ENCODE measurements at places on chromosomes 5 and 9.

DNA sequence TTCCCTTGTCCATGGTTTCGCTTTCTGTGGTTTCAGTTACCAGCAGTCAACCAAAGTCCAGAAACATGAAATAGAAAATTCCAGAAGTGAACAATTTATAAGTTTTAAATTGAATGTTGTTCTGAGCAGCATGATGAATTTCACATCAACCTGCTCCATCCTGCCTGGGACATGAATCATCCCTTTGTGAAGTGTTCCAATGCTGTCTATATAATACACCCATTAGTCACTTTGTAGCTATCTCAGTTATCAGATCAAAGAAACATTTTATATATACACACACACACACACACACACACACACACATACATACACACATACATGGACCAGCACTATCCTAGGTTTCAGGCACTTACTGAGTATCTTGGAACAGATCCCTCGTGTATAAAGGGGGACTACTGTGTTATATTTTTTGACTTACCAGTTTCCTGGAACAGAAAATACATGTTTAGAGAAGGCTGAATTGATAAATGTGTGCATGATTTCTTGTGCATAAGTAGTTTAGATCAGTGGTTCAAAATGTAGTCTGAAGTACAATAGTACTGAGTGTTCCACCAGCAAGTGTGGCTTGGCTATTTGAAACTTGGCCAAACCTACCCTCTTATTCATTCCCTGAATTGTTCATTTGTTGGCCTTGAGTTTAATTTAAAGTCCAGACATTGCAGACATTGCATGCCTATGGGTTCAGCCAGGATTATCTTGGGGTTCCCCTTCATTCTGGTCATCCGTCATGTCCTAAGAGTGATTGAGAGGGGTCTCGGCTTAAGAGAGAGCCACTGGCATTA, 510.0 kb downstream of the GADD45G start:
- DNase-seq, result no peak

DNA sequence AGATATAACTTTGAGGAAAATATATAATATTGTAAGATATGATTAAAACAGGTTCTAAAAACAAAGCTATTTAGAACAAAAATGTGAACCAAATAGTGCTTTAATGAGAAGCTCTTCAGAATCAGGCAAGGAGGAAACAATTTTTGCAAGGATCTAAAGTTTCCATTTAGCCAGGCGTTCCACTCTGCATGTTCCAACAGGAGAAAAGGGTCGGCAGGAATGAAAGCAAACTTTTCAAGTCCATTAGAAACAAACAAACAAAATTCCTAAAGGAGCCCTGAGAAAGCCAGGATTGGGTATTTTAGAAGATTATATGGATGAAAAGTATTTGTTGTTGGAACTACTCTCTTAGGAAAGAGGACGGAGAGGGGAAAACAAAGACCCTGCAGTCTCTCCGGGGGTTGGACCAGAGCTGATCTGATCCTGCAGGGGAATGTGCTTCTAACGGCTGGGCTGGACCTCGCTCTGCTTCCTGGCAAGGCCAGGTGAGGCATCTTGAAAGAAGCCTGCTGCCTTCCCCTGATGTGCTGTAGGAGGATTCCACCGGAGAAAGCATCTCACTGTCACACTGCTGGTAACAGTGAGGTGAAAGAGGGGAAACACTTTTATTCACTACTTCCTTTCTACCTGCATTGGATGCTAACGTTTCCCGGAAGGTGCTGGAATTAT, 94.6 kb downstream of the PRRT1B start:
- DNase-seq, result no peak

- DNase-seq, result no peak
Measured at GRCh38 chr5:158822099-158822498, 277.6 kb downstream of the EBF1 start.

DNA sequence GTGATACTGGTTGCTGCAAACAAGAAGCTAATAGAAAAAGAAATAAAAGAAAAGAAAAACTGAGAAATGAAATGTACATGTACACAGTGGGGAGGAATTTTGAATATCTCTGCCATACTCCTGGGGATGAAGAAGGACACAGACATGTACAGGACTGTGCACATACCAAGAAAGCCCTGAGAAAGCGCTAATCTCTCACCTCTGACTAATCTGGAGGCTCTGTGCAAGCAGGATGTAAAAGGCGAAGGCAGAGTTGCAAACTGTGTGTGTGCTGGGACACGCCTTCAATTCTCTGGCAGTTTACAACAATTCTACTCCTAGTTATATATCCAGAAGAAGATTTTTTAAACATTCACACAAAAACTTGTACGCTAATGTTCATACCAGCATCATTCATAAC, 211.4 kb downstream of the KIAA0825 start:
- no peak for DNase-seq

DNA sequence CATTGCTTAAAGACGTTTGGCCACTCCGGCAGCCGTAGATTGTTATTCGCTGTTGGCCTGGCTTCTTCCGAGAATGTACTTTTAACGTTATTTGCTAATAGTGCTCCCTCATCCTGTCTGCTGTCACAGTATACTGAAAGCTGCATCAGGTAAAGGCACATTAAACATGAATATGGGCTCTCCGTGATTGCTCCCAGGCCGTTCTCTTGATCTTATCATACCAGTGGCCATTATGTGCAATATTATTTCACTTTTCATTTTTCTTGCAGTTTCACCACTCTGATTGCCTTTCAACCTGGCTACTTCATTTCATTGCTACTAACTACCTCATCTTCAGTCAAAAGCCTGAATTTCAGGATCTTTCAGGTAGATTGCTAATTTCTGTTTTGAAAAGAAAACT, 34.0 kb downstream of the GLRX start:
- DNase-seq, result no peak

DNA sequence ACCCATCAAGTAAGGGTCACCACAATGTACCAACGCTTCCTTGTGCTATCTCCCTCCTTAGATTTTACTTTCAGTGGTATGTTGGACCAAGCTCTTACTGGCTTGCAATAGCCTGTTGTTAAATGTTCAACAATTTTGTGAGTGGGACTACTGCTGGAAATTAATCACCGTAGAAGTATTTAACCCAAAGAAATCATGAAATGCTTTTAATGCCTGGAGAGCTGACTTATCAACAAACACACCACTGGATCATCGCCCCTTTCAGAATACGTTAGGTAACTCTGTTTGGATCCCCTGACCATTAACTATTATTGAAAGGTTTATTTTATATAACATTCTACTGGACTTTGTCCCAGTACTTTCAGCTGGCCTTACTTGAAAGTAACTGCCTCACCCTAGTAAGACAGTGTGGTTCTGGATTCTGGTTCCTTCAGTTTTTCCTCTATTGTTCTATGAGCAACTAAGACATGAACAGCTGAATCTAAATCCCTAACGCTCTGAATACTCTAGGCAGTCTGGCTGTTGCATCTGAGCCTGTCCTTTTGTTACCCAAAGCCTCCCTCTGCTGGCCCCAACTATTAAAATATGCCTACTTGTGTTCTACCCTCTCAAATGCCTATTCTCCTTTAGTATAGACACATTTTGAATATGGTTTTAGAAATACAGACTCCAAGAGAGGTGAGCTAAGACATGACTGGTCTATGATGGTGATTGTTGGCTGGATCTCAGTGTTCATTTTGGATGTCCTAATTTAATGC, 1203.4 kb upstream of the DMAC1 start:
- DNase-seq, result no peak

- DNase-seq, result no peak
Measured at GRCh38 chr5:9034649-9035048, 511.2 kb downstream of the SEMA5A start.

- no peak for DNase-seq
Measured at GRCh38 chr5:130836729-130837649, 328.1 kb downstream of the HINT1 start.

GRCh38 chr5:139962445-139962844, 80.7 kb downstream of the NRG2 start:
- DNase-seq, result no peak

- no peak for DNase-seq
Measured at GRCh38 chr5:60521376-60522291, 178.3 kb downstream of the DEPDC1B start.

GRCh38 chr9:89522261-89522958, 24.5 kb upstream of the SEMA4D start:
- no peak for DNase-seq
